ENCODE measurements at places on chromosomes 5 and 9. TPM values are rescaled to one million over a fixed set of nuclear protein-coding genes. Genes with fewer than 3 reads are reported as not detected.
A peak's percentile ranks its signal among the peaks of the same experiment; 100 is the strongest.

The IFNE gene
- total RNA-seq: not detected

The TPRN gene
- total RNA-seq: 11.9 TPM

DNA sequence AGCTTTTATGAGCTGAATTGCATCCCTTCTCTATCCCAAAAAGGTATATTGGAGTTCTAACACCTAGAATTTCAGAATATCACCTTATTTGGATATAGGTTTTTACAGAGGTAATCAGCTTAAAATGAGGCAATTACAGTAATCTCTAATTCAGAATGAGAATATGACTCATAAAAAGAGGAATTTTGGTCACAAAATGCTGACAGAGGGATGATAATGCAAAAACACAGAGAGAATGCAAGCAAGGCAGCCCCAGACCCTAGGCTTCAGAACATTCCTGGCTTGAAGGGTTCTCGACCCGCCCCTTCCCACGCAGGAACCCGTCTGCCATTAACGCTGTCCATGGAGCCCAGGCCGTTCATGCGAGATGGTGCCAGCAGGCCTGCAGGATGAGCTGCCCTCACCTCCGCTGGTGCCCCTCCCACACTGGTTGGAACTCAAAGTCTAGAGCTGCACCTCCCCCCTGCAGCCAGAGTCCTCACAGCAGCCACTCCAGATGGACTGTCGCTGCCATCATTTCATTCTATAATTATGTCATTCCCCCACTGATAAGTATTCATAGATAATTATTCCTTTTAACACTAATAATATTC, 1173.4 kb upstream of the ACO1 start:
- ATAC-seq: no peak

- no peak for ATAC-seq
Measured at GRCh38 chr5:64744914-64745313, 23.6 kb downstream of the SREK1IP1 start.

GRCh38 chr5:158277276-158277675, 418.3 kb upstream of the CLINT1 start:
- no peak for ATAC-seq

DNA sequence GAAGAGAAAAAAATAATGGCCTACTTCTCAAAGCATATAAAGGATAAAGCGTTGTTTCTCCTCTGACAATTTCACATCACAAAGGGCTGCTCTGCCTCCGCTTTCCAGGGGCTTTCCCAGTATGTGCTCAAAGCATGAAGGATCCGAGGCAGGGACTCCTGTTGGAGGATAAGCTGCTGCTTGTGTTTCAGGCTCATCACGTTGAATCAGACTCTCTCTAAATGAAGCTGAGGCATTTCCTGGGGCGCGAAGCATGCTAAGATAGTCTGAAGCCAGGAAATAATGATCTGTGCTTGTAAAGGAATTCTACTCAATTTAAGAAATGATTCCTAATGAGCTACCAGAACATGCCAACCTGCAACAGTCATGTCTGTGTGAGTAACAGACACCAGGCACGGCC, 97.5 kb downstream of the MARCHF11 start:
- ATAC-seq: no peak

GRCh38 chr5:114434396-114435219, 72.7 kb downstream of the KCNN2 start:
- no peak for ATAC-seq

DNA sequence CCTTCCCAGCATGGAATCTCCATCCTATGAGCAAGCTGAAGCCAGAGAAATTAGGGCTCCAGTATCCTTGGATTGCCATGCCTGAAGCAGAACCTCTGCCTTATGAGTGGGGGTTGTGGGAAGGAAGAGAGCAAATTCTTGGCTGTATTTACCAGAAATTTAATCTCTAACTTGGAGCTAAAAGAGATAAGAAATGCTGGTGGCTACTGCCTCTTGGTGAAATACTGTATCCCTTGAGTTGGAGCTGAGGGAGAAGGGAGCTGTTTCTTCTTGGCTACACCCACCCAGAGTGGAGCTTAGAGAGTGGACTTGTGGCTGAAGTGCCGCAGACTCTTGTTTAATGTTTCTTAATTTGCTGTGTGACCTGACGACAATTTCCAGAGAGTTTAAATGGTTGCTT, 447.3 kb downstream of the ARHGEF28 start:
- ATAC-seq: no peak

- no peak for ATAC-seq
Measured at GRCh38 chr9:31028137-31028536, 1356.3 kb upstream of the ACO1 start.

The LTC4S gene
- total RNA-seq: 0.68 TPM

DNA sequence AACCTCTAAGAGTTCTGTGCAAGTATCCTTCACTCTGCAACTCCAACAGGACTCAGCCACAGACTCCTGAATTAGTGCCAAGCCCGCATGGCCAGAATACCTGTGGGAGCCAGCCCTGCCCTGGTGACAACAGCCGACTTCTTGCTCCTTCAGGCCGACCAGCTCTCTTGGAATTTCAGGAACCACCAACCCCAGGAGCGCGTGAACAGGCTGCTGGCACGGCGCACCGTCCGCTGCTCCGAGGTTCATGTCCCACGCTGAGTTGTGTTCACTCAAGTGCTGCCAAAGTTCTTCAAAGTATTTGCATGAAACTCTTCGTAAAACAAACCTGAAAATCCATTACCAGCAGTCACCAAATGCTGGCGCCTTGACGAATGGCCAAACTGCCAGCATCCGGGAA, 232.8 kb downstream of the NR2F1-AS1 start:
- ATAC-seq: no peak

- ATAC-seq: no peak
Measured at GRCh38 chr5:158635565-158635964, 464.2 kb downstream of the EBF1 start.

DNA sequence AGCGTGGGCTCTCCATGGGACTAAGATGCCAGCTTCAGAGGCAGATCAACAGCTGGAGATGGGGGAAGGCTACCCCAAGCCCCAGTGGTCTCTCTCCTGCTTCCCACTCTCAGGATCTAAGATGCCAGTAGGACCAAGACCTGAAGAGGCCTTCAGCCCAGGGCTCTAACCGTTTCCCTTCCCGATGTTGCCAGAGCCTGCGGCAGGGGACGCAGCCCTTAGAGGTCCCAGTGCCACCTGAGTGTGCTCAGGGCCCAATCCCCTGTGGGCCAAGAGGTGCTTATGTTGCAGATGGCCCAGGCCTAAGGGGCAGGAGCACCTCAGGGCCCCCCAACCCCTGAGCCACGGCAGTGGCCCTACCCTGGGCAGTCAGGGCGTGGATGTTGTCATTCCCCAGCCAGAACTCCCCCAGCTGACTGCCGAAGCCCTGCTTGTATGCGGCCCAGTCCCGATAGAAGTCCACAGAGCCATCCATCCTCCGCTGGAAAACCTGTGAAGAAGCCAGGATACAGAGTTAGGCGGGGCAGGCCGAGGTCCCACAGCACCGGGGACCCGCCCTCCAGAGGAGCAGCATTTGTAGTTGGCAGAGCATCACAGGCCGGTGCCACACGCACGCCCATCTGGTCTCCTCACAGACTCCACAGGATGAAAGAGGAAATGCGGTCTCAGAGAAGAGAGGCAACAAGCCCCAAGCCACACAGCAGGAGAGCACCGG, 5.4 kb downstream of the FCN1 start:
- ATAC-seq: no peak

GRCh38 chr5:6488021-6488420, 39.4 kb downstream of the UBE2QL1 start:
- ATAC-seq: no peak

GRCh38 chr5:87010736-87011135, 256.9 kb upstream of the RASA1 start:
- ATAC-seq: no peak

GRCh38 chr9:93591301-93592007, 15.1 kb downstream of the PHF2 start:
- no peak for ATAC-seq

DNA sequence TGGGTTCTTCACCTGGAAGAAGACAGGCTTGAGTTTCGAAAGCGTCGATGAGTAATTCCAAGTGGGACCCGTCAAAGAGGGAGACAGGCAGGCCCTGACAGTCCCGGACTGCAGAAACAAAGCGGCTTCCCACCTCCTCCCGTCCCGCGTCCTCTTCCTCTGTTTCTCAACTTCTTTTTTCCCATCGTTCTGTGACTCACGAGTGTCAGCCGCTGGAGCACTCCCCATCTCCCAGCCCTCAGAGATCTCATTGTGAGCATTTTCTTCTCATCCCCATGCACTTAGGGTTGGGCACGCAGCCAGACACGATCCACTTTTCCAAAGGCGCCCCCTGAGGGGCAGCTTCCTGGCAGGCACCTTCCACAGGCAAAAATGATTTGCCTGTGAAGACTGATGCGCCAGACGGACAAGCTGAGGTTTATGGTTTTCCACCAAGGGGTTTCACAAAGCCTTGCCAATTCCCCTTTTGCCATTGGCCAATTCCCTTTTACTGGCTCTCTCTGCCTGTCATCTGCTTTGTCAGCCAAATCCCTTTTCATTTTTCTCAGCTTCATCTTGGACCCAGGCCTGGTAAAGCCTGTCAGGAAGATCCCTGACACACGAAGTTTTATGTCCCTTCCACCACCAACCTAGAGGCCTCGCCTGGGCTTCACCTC, 86.5 kb upstream of the ANKRD55 start:
- no peak for ATAC-seq

GRCh38 chr5:76422227-76422626, 19.1 kb downstream of the IQGAP2 start:
- no peak for ATAC-seq

- ATAC-seq: no peak
Measured at GRCh38 chr5:135461481-135462151, 9.5 kb upstream of the TIFAB start.

DNA sequence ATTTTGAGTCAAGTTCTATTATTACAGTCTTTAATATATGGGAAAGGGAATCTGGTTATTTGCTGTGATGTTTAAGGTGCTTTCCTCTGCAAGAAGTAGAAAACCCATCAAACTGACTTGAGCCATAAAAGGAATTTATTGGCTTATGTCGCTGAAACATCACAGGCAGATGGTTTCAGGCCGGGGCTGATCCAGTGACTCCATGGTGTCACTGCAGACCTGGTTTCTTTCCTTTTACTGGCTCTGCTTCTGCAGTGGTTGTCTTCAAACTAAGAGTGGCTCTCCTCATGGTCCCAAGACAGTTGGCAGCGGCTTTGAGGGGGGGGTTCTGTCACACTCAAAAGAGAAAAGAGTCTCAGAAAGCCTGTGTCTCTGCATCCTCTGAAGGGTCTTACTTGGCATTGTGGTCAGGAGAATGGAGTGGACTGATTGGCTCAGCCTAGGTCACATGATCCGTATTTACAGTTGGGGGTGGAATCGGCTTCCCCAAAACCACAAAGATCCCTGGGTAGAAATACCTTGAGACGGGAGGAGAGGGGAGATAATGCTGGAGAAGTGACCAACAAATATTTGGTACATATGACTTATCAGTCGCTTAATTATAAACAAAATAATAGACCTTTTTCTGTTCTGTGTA, 106.3 kb downstream of the DAPK1 start:
- no peak for ATAC-seq

GRCh38 chr5:127586811-127587210, 62.1 kb upstream of the CTXN3 start:
- no peak for ATAC-seq

DNA sequence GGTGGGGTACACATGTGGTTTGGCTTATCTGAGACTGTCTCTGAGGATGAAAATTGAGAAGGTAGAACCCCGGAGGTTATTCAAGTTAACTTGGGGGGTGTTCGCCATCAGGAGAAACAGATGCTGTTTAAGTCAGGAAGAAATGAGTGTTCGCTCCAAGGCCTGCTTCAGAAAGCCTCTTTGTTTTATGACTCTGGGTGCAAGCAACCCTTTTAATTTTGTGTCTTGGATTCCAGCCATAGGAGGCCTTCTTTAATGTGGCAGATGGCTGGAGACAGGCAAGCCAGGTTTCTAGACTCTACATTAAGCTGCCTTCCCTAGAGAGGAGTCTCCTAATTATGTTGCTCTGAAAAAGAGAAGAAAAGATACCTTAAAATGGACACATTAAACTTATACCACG, 4.2 kb upstream of the SMAD5 start:
- ATAC-seq: no peak

DNA sequence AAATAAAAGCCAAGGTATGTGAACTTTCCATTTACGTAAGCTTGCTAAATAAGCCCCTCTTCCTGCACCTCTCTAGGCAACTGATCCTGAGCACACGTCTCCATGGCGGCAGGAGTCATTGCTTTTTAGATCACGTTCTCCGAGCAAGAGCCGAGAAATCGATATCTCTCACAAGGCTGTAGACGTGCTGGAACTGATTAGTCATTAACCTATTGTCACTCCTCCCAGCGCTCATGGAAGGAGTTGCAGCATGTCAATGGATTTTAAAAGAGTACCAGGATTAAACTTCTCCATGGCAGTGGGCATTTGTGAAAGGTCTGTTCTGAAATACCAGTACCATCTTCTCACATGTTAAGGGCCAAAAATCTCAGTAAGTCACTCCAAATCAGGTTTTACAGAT, 4.7 kb upstream of the ADCY2 start:
- ATAC-seq: no peak

- ATAC-seq: no peak
Measured at GRCh38 chr5:124745007-124745927, 1.2 kb downstream of the ZNF608 start.

GRCh38 chr5:125700380-125700861, 722.8 kb upstream of the GRAMD2B start:
- peak; percentile 46 for ATAC-seq

DNA sequence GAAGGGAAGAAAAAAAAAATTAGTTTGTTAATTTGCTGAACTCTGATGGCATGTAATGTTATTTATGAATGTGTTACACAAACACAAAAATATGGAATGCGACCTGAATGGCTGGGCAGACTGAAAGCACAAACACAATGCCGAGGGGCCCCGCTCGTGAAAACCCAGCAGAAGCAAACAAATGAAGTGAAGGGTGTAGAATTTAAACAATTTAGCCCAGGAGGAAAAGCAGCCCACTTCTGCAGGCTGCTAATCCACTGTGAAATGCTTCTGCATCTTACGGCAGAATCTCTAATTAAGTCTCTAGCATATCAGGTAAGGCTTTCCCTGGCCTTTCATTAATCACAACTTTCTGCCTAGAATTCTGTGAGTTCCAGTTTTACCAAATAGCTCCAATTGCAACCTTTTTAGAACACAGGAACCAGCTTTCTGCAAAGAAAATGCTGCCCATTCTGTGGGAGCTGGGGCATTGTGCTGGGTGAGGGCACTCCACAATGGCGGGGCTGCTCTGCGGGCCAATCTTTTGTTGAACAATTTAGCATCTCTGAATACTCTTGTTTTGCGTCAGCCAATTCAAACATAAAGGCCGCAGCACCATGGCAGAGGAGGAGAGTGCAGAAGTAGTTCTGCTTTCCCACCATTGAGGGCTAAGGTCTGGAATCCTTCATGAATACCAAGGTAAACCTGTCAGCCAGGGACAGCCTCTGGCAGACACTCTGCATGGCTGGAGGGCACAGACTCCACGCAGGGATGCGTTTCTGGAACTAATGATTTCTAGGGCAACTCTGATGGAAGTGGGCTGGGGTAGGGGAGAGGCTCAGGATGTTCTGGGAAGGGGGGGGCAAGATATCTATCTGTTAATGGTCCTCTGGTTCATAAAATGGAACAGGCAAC, 66.4 kb downstream of the PTCH1 start:
- no peak for ATAC-seq

Data from motor neuron (in vitro differentiated cells).